ENCODE measurements at places on chromosomes 11 and 22.

DNA sequence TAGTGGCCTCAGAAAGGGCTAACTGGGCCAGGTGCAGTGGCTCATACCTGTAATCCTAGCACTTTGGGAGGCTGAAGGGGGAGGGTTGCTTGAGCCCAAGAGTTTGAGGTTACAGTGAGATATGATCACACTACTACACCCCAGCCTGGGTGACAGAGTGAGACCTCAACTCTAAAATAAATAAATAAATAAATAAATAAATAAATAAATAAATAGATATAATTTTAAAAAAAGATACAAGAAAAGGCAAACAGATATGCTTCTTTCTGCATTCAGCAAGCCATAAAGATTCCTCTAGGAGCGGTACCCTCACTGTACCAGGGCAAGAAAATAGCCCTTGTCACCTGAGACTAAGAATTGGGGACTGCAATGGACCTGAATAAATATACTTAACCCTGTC lies 1.3 kb upstream of the RSPH14 start:
- no peak for DNase-seq

DNA sequence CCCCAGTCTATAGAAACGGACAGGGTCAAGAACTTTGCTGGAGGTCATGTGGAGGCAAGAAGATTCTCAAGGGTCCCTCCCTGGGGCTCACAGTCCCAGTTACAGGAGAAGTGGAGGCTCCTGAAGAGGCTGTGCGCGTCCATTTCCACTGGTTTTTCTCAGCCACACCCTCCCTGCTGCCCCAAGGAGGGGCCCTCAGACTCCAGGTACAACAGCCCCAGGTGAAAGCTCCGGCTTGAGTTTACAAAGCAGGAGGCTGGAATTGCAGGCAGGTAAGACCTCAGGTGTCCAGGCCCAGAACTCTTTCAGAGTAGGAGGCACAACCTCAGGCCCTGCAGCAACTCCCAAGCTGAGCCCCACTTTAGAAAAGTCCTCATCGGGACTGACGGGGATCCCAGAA lies 3.1 kb downstream of the SHANK2 start:
- DNase-seq = no peak

DNA sequence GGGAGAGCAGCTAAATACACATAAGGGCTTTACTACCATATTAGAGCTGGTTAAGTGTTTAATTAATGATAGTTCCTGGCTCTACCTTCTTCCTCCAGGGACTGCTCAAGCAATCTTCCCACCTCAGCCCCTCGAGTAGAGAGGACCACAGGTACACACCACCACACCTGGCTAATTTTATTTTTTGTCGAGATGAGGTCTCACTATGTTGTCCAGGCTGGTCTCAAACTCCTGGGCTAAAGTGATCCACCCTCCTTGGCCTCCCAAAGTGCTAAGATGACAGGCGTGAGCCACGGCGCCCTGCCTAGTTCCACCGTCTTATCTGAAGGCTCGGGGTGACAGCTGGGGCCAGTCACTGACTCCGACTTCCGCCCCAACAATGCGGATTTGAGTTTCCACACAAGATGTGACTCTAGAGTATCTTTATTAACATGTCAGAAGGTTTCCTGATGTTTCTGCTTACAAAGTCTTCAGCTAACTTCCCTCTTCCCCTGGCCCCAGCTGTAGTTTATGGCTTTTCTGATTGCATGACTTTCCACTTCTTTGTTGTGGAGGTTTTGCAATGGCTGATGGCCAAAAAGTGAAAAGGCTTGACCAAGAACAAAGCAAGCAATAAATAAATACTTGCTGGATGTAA lies 16.8 kb downstream of the TPST2 start:
- DNase-seq = no peak

DNA sequence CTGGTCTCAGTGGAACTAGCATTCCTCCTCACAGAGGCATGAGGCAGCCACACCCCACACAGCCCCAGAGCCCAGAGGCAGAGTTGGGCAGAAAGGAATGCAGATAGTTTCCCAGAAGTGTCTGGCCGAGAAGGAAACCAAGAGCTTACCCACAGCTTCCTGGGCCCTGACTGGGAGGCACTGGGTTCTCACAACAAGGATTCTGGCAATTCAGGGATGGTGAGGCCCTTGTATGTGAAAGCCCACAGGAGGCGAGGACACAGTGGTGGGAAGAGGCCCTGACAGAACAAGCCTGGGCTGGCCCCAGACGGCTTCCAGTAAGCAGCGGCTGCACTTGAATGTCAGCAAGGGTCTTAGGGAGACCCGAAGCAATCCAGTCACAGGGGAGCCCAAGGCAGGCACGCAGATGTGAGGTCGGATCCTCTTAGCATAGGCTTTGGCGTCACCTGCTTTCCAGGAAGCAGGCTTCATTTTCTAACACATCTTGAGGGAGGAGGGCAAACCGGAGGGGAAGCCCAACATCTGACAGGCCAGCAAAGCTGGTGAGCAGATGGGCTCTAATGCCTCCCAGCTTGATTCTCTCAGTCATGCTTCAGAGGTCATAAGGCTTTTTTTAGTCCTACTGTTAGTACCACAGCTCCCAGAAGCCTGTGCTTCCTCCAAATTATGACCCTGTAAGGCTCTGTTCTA lies 78.3 kb upstream of the AKIP1 start:
- no peak for DNase-seq

DNA sequence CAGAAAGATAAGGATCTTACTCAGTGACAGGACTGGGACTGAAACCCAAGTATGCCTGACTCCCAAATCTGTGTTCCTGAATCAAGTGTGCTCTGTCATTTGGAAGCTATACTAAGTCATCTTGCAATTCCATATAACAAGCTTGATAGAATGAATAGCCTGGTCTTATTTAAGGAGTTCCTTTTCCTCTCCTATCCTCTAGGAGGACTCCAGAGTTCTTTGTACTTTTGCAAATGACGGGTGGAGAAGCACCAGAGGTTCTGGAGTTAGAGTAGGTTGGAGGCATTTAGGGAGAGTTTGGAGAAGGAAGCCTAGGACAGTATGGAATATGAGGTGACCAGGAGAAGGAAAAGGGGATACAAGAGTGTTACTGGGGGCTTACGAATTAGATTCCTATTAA lies 92.9 kb upstream of the RCN1 start:
- DNase-seq = no peak

DNA sequence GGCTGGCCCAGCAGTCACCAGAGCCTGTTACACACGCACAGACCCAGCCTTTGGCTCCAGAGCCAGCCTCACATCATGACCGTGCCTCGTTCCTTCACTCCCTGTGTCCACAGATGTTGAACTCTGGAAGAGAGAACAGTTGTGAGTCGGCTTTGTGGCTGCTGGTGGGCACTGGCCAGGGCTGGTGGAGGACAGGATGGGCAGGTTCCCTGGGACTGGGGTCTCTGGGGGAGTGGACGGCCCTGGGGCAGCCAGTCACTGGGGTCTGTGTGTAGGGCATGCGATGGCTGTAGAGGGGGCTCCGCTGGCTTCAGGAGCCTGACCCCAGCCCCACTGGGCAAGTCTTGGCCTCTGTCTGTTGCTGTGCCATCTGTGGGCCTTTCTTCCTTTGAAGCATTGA lies 1070.1 kb downstream of the BRD1 start:
- no peak for DNase-seq

DNA sequence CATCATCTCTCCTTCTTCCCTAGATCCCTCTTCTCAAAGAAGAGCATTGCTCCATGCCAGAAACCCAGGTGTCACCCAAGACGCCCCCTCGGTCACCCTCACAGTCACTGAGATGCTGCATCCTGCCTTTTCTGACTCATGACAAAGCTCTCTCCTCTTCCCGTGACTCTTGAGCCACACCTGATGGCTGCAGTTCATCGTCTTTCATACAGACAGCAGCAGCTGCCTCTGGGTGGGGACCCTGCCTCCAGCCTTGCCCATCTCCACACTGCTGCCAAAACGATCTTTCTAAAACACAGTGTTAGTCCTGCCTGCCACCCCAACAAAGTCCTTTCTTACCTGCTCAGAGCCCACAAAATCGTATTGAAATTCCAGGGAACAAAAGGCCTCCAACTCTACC lies 44.8 kb downstream of the BUD13 start:
- no peak for DNase-seq

GRCh38 chr22:46829117-46829891 lies 66.9 kb downstream of the TBC1D22A start:
- DNase-seq = no peak

- no peak for DNase-seq
Observed at GRCh38 chr11:64833509-64833908, 10.9 kb downstream of the CDC42BPG start.

GRCh38 chr11:86639137-86639536 lies 33.3 kb downstream of the ME3 start:
- DNase-seq = no peak

GRCh38 chr11:104873252-104873651 lies 25.0 kb downstream of the CASP12 start:
- DNase-seq = no peak

DNA sequence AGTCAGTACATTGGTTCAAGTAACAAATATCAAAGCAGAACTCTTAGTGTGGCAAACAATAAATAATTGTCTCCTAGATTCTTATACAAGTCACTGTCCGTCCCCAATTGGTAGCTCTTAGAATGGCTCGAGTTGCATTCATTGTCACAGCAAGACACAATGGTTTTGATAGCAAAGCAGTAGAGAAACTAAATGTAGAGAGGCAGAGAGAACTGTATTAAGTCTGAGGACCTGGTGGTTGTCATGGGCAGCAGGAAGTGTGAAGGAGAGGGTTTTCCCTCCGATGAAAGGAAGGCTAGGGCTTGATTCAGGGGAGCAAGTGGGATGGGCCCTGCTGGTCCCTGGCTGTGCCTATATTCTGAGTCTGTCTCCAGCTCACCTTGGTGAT lies 36.6 kb downstream of the RCOR2 start:
- DNase-seq = no peak

DNA sequence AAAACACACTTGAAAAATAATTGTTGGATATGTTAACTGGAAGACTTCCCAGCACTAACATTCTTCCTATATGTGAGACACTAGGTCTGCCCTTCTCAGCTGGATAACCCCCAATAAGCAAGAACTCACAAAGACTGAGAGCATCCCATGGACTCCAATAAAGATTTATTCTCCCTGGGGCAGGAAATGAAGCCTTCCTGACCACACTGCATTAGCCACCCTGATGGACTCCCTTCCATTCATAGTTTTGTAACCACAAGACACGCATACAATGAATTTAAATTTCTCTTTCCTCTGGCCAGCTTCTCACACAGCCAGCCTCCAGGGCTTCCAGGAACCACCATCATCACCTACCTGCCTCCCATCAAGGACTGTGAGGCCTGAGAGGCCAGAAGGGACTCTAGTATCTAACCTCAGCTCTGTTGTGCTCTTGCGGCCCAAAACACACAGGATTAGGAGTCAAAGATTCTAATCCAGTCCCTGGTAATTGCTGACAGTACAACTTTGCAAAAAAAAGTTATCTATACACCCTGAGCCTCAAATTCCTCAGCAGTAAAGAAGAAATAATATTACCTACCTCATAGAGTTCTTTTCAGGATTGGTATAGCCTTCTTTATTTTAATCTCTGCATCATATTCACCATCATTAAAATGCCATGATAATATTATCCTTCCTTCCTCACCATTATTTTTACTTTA lies 45.6 kb upstream of the GDPD4 start:
- DNase-seq = no peak

- DNase-seq = no peak
Observed at GRCh38 chr22:44147821-44148574, 32.7 kb upstream of the PARVG start.

- no peak for DNase-seq
Observed at GRCh38 chr11:45560155-45560912, 105.1 kb downstream of the CHST1 start.

DNA sequence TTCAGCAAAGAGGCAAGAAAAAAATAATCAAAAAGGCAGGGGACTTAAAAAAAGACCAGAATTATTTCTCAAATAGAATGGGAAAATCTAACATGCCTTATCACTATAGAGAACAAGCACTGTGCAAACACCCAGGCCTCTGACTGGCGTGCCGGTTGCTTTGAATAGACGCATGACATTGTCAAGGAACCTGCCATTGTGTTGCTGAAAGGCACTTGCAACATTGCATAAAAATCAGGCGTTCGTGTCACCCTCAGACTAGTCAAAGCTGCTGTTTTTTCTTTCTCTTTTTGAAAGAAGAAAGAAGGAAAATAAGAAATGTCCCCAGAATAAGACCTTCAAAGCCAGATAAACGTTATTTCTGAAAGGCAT lies 549.3 kb upstream of the CADM1 start:
- no peak for DNase-seq

GRCh38 chr22:39207141-39208012 lies 37.4 kb downstream of the PDGFB start:
- peak; percentile 5 for DNase-seq

- DNase-seq = no peak
Observed at GRCh38 chr11:87719326-87720073, 455.7 kb downstream of the RAB38 start.

DNA sequence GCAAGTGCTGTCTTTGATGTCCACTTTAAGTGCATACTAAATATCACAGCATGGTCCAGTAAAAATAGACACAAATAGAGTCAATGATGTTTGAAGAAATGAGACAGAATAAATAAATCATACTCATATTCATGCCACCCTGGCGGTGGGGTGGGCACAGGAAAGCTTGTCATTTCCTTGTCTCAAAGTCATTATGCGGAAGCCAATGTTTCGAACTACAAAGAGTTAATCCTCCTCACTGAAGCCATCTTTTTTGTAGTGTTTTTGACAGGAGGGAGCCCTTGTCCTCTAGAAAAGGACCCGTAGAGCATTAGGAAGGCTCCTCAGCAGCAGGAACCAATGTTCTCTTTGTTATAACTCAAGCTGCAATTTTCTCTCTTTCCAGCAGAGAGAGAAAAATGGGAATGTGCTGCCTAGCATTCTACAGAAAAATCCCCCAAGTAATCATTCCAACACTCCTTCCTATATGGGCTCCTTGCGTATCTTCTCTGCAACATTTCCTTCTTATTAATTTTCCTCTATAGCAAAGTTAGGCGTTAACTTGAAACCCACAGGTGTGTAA lies 30.6 kb downstream of the SC5D start:
- DNase-seq = no peak

DNA sequence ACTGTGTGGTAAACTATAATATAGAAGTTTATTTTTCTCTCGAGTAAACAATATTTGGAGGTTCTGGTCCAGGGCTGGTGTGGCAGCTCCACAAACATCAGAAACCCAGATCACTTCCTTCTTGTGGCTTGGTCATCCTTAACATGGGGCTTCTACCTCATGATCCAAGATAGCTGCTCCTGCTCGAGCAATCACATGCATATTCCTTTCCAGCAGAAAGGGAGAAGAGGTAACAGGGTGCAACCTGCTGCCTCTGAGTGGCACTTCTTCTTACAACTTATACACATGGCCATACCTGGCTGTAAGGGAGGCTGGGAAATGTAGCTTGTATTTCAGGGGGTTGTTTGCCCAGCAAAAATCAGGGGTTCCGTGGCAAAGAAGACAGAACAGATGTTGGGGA lies 44.6 kb upstream of the SYT7 start:
- DNase-seq = no peak

Measured in SW 1271 (cell line).